ENCODE measurements at places on chromosomes 6 and 20. TPM values are rescaled to one million over a fixed set of nuclear protein-coding genes. Genes with fewer than 3 reads are reported as not detected.

- no peaks in the 10 kb centered on the region for H3K27me3 ChIP-seq
- no peaks in the 10 kb centered on the region for H3K36me3 ChIP-seq
- DNase-seq, result no peak
- no peak overlapping the region for H3K27ac ChIP-seq
- H3K4me3 ChIP-seq, result no peak overlapping the region
- no peaks in the 10 kb centered on the region for H3K4me1 ChIP-seq
Observed at GRCh38 chr6:158262755-158263154, 49.5 kb upstream of the TULP4 start.

DNA sequence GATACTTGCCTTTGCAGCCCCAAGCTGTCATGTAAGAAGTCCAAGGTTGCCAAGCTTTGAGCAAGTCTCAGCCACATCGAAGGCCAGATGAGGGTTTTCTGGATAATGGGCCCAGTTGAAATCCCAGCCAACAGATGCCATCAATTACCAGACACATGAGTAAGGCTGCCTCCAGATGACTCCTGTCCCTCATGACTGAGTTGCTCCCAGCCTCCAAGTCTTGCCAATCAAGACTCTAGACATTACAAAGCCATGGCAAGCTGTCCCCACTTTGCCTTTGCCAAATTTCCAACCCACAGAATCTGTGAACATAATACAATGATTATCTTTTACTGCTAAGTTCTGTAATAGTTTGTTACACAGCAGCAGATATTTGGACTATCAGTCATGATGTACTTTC lies 76.8 kb upstream of the ARMC2 start:
- H3K4me1 ChIP-seq, result no peaks in the 10 kb centered on the region
- H3K4me3 ChIP-seq, result no peak overlapping the region
- no peak overlapping the region for H3K27ac ChIP-seq
- H3K36me3 ChIP-seq, result no peaks in the 10 kb centered on the region
- H3K27me3 ChIP-seq, result no peaks in the 10 kb centered on the region
- no peak for DNase-seq

GRCh38 chr6:13865141-13865540 lies 50.8 kb upstream of the MCUR1 start:
- H3K27ac ChIP-seq, result no peak overlapping the region
- no peaks in the 10 kb centered on the region for H3K4me1 ChIP-seq
- H3K27me3 ChIP-seq, result no peaks in the 10 kb centered on the region
- no peak for DNase-seq

- H3K36me3 ChIP-seq, result no peaks in the 10 kb centered on the region
- peaks cover 50% of the 10 kb centered on the region for H3K27me3 ChIP-seq
- no peaks in the 10 kb centered on the region for H3K4me1 ChIP-seq
- no peak for DNase-seq
- H3K27ac ChIP-seq, result no peak overlapping the region
- H3K4me3 ChIP-seq, result peak overlapping the region; percentile 9
Observed at GRCh38 chr6:29749308-29749662, 26.1 kb downstream of the HLA-F start.

- no peak overlapping the region for H3K4me3 ChIP-seq
- DNase-seq, result no peak
- peaks cover 14% of the 10 kb centered on the region for H3K27me3 ChIP-seq
- H3K36me3 ChIP-seq, result no peaks in the 10 kb centered on the region
- H3K4me1 ChIP-seq, result peaks cover 11% of the 10 kb centered on the region
- no peak overlapping the region for H3K27ac ChIP-seq
Observed at GRCh38 chr20:23205211-23205610, 119.1 kb upstream of the CD93 start.

DNA sequence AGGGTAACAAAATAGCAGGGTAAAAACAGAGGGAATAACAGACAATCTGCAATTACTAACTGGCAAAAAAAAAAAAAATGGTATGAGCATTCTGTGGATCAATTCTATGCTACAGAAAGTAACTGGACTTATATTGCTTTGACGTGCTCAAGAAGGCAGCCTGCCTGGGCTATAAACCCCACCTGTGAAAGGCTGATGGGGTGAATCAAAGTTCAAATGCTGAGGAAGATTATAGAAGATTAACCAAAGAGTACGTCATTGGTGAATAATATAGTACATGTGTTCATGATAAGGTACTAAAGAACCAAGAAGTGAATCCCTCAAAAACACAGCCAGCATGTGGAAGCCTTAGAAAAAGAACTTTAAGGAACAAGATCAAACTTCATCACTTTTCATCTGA lies 441.9 kb upstream of the PTCHD4 start:
- H3K27me3 ChIP-seq, result no peaks in the 10 kb centered on the region
- no peak for DNase-seq
- no peaks in the 10 kb centered on the region for H3K4me1 ChIP-seq
- no peak overlapping the region for H3K27ac ChIP-seq
- no peaks in the 10 kb centered on the region for H3K36me3 ChIP-seq
- no peak overlapping the region for H3K4me3 ChIP-seq

DNA sequence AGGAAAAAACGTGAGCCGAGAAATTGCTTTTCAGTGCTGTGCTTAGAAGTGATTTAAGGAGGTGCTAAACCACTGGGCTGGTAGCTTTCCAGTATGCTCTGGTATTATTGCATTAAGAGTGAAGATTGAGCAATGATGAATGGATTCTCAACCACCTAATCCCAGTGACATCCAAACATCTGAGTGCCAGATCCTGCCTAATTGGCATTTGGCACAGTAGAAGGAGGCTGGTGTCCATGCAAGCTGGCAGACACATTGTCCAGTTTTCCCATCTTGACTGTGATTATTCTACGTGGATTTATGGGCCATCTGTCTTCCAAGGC lies 398.0 kb upstream of the PLCB4 start:
- H3K4me3 ChIP-seq, result no peak overlapping the region
- H3K27me3 ChIP-seq, result no peaks in the 10 kb centered on the region
- DNase-seq, result no peak
- no peak overlapping the region for H3K27ac ChIP-seq
- H3K4me1 ChIP-seq, result no peaks in the 10 kb centered on the region
- H3K36me3 ChIP-seq, result no peaks in the 10 kb centered on the region

DNA sequence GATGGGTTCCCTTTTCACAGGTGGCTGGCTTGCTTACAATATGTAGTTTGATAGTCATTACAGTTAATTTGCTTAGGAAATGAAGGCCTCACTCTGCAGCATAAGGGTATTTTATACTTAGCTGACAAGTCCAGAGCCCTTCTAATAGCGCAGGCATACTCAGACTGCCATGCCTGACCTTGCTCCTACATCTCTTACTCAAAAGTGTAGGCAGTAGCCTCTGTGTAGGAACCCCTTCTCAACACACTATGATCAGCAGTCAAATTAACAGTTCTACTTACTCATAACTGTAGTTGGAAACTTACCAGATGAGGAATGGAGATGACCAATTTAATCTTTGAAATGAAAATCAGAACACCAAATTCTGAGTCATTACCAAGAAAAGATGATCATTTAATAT lies 373.5 kb downstream of the TBC1D32 start:
- H3K27me3 ChIP-seq, result no peaks in the 10 kb centered on the region
- H3K36me3 ChIP-seq, result no peaks in the 10 kb centered on the region
- DNase-seq, result no peak

GRCh38 chr6:84877515-84878210 lies 113.3 kb upstream of the TBX18 start:
- DNase-seq, result no peak
- no peak overlapping the region for H3K4me3 ChIP-seq
- no peak overlapping the region for H3K27ac ChIP-seq
- H3K27me3 ChIP-seq, result no peaks in the 10 kb centered on the region

DNA sequence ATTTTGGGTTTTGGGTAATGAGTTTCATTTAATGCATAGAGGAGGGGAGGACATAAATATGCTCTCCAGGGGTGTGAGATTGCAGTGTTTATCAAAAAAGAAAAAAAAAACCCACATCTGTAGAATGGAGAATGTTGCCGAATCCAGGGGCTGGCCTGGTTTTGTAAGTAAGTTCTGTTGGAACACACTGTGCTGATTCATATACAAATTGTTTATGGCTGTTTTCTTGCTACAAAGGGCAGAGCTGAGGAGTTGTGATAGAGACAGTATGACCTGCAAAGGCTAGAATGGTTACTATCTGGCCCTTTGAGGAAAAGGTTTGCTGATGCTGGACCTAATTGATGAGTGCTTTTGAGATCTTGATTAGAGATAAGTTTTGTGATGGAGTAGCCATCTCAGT lies 30.4 kb downstream of the SCAF8 start:
- no peak overlapping the region for H3K4me3 ChIP-seq
- DNase-seq, result no peak
- no peak overlapping the region for H3K27ac ChIP-seq
- no peaks in the 10 kb centered on the region for H3K36me3 ChIP-seq
- H3K4me1 ChIP-seq, result no peaks in the 10 kb centered on the region

DNA sequence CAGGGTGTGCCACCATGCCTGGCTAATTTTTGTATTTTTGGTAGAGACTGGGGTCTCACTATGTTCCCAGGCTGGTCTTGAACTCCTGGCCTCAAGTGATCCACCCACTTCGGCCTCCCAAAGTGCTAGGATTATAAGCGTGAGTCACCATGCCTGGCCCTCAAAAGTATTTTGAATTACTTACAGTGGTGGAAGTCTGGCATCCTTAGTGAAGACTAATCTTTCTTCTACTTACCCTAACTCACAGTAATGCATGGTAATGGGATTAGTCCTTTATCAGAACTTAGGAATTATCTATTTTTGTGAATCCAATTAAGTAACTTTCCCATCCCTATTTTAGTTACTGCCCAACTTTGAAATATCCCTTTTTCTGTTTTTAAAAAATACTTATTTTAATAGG lies 3.9 kb downstream of the RWDD1 start:
- H3K36me3 ChIP-seq, result no peaks in the 10 kb centered on the region
- H3K27me3 ChIP-seq, result no peaks in the 10 kb centered on the region
- H3K4me3 ChIP-seq, result no peak overlapping the region

DNA sequence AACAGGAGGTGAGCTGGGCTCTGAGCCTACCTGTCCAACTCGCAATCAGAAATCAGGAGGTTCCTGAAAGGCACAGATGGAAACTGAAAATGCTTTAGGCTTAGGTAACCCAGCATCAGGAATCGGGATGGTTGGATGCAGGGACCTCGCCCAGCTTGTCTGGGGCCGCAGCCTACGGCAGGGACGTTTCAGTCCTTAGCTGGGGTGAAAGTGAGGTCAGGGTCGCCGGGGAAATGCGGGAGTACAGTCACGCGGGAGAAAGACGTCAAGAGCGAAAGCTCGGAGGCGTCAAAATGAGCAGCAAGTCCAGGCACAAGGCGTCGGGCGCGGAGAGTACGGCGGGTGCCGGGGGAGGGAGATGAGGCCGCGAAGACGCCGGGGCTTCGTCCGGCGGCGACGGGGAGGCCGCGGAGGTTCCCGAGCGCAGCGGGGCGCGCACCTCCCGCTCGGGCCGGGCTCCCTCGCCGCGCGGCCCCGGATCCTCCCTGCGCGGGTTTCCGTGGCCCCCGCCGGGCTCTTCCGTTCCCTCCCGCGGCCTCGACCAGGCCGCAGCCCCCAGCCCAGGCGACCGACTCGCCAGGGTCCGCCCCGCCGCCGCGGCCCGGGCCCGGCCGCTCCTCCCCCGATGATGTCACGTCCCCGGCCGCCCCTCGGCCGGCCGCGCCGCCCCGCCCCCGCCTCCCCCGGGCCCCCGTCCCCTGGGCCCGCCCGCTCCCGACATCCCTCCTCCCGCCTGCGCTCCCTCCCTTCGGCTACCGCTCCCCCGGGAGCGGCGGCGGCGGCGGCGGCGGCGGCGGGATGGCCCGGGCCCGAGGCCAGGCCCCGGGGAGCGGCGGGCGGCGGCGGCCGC lies at the start of gene EBF4:
Gene EBF4, plus strand, starts transcription at position 745 of the 850 bp plus-strand sequence. CDS start 866 bp downstream, outside the sequence.
- no peak within 1 kb of the TSS for H3K27ac ChIP-seq
- H3K27me3 ChIP-seq, result peaks cover 83% of the 10 kb centered on the region
- peak within 1 kb of the TSS; percentile 25 for H3K4me3 ChIP-seq
- peaks cover 3% of the 10 kb centered on the region for H3K4me1 ChIP-seq
- DNase-seq, result no peak
- H3K36me3 ChIP-seq, result no peaks in the 10 kb centered on the region

POM121L2 gene
- 0.09 TPM for total RNA-seq

CNR1 gene
- total RNA-seq, result 3.1 TPM

IGF2R gene
- 74.1 TPM for total RNA-seq

MATN4 gene
- total RNA-seq, result 4.0 TPM

TMEM200A gene
- 12.9 TPM for total RNA-seq

WFDC5 gene
- not detected for total RNA-seq

HFE gene
- total RNA-seq, result 1.6 TPM

MUC21 gene
- total RNA-seq, result not detected

All from H1 (cell line).